ENCODE measurements at places on chromosomes 2 and 18. TPM values are rescaled to one million over a fixed set of nuclear protein-coding genes. Genes with fewer than 3 reads are reported as not detected.

Gene YIPF4
- 14.9 TPM for polyA plus RNA-seq

Gene GPAT2
- polyA plus RNA-seq: 3.5 TPM

Gene SOCS6
- polyA plus RNA-seq: 11.4 TPM

Gene IGFBP5
- polyA plus RNA-seq: 385 TPM

Gene MC5R
- not detected for polyA plus RNA-seq

Gene C1D
- polyA plus RNA-seq: 32.8 TPM

Gene STPG4
- polyA plus RNA-seq: 0.51 TPM

Gene ANKRD30B
- not detected for polyA plus RNA-seq

Gene ALKAL2
- 5.6 TPM for polyA plus RNA-seq

Gene ELMOD3
- 38.3 TPM for polyA plus RNA-seq

Gene FBXO48
- polyA plus RNA-seq: 1.1 TPM

Gene ITPRID2
- 40.1 TPM for polyA plus RNA-seq

Gene GAREM1
- polyA plus RNA-seq: 3.3 TPM

Gene CXCR1
- 0.63 TPM for polyA plus RNA-seq

Gene CSRNP3
- 0.20 TPM for polyA plus RNA-seq

Gene LYG2
- not detected for polyA plus RNA-seq

Gene RETREG2
- 19.3 TPM for polyA plus RNA-seq

Gene CIB4
- not detected for polyA plus RNA-seq

Gene RPRM
- not detected for polyA plus RNA-seq

Gene ESPNL
- polyA plus RNA-seq: not detected

Gene GPR45
- polyA plus RNA-seq: not detected

Gene CFC1
- not detected for polyA plus RNA-seq

Gene CXCR2
- polyA plus RNA-seq: 1.1 TPM

Gene UGT1A5
- polyA plus RNA-seq: not detected

Gene SCTR
- 0.13 TPM for polyA plus RNA-seq

Gene IL36A
- not detected for polyA plus RNA-seq

Gene HOXD3
- 1.5 TPM for polyA plus RNA-seq

Gene MTA3
- polyA plus RNA-seq: 17.3 TPM

Gene UGT1A8
- 1.0 TPM for polyA plus RNA-seq

Gene ATP6V1B1
- polyA plus RNA-seq: 3.1 TPM

Gene SNED1
- 5.9 TPM for polyA plus RNA-seq

Gene PTPN4
- 2.1 TPM for polyA plus RNA-seq

Gene ACMSD
- polyA plus RNA-seq: not detected

Gene RAX
- polyA plus RNA-seq: not detected

Gene MDH1B
- 1.0 TPM for polyA plus RNA-seq

Gene ODC1
- polyA plus RNA-seq: 31.6 TPM

Gene ACTG2
- polyA plus RNA-seq: 301 TPM

Gene TLX2
- not detected for polyA plus RNA-seq

Gene HOXD13
- polyA plus RNA-seq: not detected

Gene GPBAR1
- polyA plus RNA-seq: 0.46 TPM

Gene HNMT
- 65.5 TPM for polyA plus RNA-seq

Gene FAM161A
- polyA plus RNA-seq: 3.1 TPM

Gene STON1
- 22.2 TPM for polyA plus RNA-seq

Gene NR4A2
- polyA plus RNA-seq: 29.2 TPM

Gene RFX8
- 2.1 TPM for polyA plus RNA-seq

Gene UGT1A10
- polyA plus RNA-seq: not detected

Gene YES1
- polyA plus RNA-seq: 8.9 TPM

Gene ANTXR1
- polyA plus RNA-seq: 139 TPM

Gene ACTR3
- polyA plus RNA-seq: 66.3 TPM

Gene ATOH8
- 51.5 TPM for polyA plus RNA-seq

Gene PER2
- 2.0 TPM for polyA plus RNA-seq

Gene CRYBA2
- polyA plus RNA-seq: not detected

Gene DUSP11
- 16.5 TPM for polyA plus RNA-seq

Gene DES
- polyA plus RNA-seq: 22.5 TPM

Gene EPAS1
- polyA plus RNA-seq: 392 TPM

Gene CD8B
- not detected for polyA plus RNA-seq

Gene PPP3R1
- polyA plus RNA-seq: 22.5 TPM

Gene MYL1
- not detected for polyA plus RNA-seq

All from aorta (tissue), 5 donors.